ENCODE measurements at places on chromosomes 6 and 20.

DNA sequence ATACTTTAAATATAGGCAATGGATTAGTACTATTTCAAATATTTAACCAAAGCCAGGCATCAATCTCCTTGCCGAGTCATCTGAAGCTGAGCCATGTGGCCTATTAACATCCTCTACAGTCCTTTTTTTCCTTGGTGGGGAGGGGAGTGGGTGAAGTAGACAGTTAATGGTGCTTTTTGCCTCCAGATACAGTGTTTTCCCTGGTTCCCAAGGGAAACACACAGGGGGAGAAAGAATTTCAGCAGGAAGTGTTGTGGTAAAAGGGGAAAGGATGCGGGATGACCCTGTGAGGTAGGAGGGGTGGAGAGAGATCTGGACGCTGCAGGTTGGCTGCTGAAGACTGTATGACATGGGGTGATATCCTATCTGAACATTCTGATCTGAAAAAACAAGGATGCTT lies 9.6 kb downstream of the CLDN20 start:
- DNase-seq = peak; percentile 21

DNA sequence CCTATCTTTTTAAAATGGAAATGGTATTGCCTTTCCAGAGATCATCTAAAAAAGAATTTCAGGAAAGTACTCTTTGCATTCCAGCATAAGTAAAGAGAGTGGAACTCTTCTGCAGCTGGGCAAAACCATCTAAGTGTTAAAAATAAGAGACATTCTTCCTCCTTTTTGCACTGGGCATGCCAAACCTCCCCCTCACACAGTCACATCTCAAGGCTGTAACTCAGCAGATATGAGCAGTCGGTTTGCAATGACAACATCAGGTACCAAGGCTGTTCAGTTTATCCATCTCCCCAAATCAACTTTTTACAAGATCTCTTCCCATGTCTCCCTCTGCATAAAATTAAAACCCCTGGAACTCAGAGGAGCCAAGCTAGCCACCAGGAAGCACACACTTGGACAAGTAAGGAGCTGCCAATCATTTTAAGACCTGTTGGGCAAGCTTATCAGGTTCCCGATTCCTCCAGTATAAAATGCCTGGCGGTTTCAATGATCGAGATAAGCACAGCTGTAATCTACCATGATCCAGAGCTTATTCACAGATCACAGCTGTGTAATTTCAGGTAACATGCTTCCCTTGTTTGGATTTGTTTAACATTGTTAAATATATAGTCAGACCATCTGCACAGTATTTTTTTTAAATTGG lies 23.2 kb downstream of the ID4 start:
- DNase-seq = peak; percentile 7

DNA sequence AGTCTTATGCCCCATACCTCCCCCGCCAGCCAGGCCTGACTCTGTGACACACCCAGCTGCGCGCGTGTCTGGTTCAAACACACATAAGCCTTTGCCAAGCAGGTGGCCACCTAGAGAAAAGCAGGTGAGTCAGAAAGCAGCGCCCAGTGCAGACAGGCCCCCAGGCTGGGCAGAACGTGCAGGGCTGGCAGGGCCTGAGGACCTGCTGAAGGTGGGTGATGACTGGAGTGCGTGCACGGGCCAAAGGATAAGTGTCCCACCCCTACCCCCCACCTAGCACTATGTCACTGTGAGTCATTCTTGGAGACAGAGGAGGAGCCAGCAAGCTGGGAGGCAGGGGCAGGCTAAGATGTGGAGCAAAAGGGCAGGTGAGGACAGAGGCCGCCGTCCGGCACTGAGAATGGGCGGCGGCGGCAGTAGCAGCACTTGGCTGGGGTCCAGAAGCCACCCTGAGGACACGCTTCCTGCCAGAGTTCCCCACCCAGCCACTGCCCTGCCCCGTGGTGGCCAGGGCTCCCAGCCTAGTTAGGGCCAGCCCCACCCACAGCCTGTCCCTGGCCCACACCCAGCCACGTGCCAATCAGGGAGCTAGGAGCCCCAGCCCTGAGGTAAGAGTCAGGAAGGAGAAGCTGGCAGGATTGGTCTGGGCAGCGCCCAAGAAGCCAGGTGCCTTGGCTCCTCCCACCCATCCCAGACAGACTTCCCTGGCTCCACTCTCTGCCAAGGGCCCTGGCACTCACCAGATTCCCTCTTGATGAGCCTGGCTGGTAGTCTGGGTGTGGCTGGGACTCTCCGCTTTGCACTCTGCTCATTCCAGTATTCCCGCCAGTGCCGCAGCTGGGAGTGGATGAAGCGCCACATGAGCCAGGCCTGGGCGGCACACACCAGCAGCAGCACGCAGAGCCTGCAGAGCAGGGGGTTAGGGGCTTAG lies 72.7 kb downstream of the TRAM2 start:
- peak; percentile 71 for DNase-seq

- DNase-seq = no peak
These were observed 29.2 kb downstream of the FIG4 start for GRCh38 chr6:109720311-109720710.

GRCh38 chr6:166998256-166999144 lies 697 bp upstream of the CEP43 start:
- peak; percentile 22 for DNase-seq

Measured in iPS-NIHi11 (cell line).